Mesendoderm (in vitro differentiated cells): ENCODE measurements at places on chromosomes 2 and 18.

- no peak for DNase-seq
- H3K27me3 ChIP-seq: no peaks in the 10 kb centered on the region
- H3K4me3 ChIP-seq: no peak overlapping the region
- H3K27ac ChIP-seq: no peak overlapping the region
These were observed 17.4 kb upstream of the IHH start for GRCh38 chr2:219078126-219078525.

DNA sequence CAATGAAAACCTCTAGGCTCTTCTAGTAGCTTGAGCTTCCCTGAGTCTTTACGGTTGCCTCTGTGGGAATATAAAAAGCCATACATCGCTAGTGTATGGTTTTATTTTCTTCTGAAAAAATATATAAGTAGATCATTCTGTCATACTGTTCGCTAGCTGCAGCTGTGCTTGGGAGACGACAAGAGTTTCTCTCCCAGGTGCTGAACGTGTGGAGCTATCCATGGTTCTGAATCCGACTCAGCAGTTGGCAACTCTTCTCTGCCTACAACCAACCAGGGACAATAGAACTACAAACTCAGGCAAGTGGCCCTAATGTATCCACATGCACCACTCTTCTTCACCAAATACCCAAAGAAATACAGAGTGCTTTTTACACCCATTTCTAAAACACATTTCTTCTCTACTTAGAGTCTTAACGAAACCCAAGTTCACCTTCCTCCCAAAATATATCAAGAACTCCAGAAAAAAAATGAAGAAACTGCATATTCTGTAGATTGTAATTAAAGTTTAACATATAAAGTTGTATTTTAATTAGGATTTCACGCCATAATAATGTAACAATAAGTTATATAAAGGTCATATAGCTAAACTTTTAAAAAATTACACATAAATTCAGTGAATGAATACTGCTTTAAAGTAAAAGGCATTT, 2.2 kb upstream of the KCNH7 start:
- peaks cover 2% of the 10 kb centered on the region for H3K27me3 ChIP-seq
- DNase-seq: peak; percentile 90
- peaks cover 2% of the 10 kb centered on the region for H3K4me1 ChIP-seq

- H3K4me3 ChIP-seq: no peak overlapping the region
- H3K36me3 ChIP-seq: no peaks in the 10 kb centered on the region
- DNase-seq: no peak
- H3K27ac ChIP-seq: no peak overlapping the region
- H3K27me3 ChIP-seq: no peaks in the 10 kb centered on the region
These were observed 98.7 kb upstream of the SLC66A3 start for GRCh38 chr2:11056614-11057013.

GRCh38 chr2:20185176-20186022, 39.5 kb downstream of the SDC1 start:
- H3K27ac ChIP-seq: no peak overlapping the region
- no peaks in the 10 kb centered on the region for H3K36me3 ChIP-seq
- DNase-seq: no peak
- H3K27me3 ChIP-seq: no peaks in the 10 kb centered on the region

DNA sequence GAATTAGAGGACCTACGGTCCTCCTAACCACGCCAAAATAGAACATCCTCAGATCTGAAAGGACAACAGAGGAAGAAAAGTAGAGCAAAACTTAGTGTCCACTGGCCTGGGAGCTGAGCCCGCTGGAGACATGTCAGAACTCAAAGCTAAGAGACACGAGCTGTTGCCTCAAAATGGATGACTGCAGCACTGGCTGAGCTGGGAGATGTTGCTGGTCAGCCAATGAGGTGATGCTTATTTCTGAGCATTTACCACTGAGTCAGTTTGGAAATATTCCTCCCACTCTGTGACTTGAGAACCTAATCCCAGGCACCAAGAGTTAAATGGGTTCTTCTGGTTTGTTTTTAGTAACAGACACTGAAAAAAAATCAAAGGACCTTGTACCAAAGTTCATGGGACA, 32.6 kb downstream of the FBXO15 start:
- no peaks in the 10 kb centered on the region for H3K36me3 ChIP-seq
- no peaks in the 10 kb centered on the region for H3K4me1 ChIP-seq
- no peak for DNase-seq
- H3K27ac ChIP-seq: no peak overlapping the region

DNA sequence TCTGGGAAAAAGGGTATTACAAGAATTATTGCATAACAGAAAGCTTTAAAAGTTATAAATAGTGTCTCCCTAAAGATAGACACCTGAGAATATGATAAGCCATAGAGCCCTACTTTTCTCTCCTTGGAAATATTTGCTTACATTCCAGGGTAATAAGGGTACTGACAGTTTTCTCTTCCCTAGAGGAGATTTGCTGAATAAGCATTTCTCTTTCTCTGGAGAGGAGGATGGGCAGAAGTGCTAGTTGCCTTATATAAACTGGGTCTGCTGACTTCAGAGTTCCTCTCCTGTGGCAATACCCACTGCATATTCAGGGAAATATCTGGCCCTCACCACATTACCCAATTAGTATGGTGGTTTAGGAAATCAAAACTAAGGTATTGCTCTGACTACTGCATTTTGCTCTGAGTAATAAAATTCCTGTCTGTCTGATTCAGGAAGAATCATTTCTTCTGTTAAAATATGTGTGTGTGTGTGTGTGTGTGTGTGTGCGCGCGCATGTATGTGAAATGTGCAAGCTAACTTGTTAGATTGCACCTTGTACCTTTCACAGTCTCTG, 1391.3 kb downstream of the DSC3 start:
- no peak overlapping the region for H3K4me3 ChIP-seq
- H3K27me3 ChIP-seq: no peaks in the 10 kb centered on the region
- DNase-seq: no peak
- H3K4me1 ChIP-seq: no peaks in the 10 kb centered on the region
- no peaks in the 10 kb centered on the region for H3K36me3 ChIP-seq
- H3K27ac ChIP-seq: no peak overlapping the region

DNA sequence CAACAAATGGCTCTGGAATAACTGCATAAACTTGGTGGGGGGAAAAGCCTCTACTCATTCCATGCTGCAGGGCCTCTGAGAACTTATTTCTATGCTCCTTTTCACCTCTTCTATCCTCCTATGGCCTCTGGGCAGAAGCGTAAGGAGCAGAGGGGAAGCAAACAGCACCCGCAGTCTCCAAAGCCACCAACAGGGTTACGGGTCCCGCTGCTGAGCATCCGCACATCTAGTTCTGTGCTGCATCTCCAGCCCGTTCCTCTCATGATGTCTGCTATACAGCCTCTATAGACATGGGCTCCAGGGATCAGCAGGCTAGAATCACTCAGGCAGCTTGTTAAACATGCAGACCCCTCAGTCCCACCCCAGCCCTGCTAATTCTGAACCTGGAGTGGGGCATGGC, 25.9 kb downstream of the PSTPIP2 start:
- DNase-seq: peak; percentile 39
- no peaks in the 10 kb centered on the region for H3K4me1 ChIP-seq
- H3K36me3 ChIP-seq: no peaks in the 10 kb centered on the region
- no peaks in the 10 kb centered on the region for H3K27me3 ChIP-seq
- no peak overlapping the region for H3K27ac ChIP-seq
- no peak overlapping the region for H3K4me3 ChIP-seq
